ENCODE measurements at places on chromosomes 11 and 22.

DNA sequence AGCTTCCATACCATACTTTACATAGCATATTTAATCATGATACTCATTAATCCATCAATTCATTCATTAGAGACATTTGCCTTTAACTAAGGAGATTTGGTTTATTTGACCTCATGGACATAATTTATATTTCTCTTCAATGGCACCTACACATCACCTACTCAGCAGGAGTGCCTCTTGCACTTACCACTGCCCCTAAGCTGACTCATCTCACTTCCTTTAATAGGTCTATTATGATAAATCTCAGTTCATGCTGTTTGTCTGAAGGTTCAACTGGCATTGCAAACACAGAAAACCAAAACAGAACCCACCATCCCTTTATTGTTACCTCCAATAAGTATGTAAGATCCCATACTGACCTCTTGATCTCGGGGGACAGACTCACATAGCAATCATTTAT is 186.7 kb downstream of the LUZP2 start:
- DNase-seq, result no peak

- no peak for DNase-seq
Measured at GRCh38 chr22:43342347-43343261, 568 bp downstream of the SCUBE1 start.

GRCh38 chr11:86161336-86161735 is 83.2 kb upstream of the EED start:
- DNase-seq, result no peak

DNA sequence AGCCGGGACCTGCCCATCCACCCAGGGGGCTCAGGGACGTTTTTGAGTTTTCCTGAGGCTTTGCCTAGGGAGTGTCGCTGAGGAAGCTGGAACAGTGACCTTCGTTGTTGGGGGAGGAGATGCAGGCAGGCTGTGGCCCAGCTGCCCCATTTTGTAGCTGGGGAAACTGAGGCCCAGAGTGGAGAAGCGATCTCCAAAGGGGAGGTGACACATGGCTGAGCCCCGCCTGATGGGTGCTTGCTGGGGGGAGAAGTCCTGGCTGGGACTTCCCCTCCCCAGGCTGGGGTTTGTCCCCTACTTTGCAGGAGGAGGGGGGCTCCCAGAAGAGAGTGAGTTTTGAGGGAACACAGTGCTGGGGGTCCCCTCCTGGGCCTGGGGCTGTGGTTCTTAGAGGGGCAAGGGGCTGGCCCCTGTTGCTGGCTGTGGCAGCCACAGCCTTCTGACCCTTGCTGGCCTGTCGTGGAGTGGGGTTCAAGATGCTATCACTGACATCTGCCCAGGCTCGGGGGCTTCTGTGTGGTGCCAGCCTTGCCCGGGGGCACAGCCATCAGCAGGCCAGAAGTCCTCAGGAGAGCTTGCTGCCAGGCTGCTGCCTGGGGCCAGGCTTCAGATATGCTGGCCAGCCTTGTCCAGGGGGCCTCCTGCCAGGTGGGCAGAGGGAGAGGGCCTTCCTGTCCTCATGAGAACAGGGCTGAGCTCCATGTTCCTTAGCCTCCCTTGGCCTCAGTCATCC is 21.4 kb downstream of the KCNQ1 start:
- no peak for DNase-seq

GRCh38 chr22:45602824-45603595 is 68.6 kb upstream of the ATXN10 start:
- no peak for DNase-seq

- DNase-seq, result no peak
Measured at GRCh38 chr11:130426837-130427341, 1.5 kb downstream of the ADAMTS8 start.

- DNase-seq, result no peak
Measured at GRCh38 chr22:37526376-37526775, 7.2 kb upstream of the CARD10 start.

GRCh38 chr22:29580200-29580810 is 608 bp downstream of the NIPSNAP1 start:
- no peak for DNase-seq

DNA sequence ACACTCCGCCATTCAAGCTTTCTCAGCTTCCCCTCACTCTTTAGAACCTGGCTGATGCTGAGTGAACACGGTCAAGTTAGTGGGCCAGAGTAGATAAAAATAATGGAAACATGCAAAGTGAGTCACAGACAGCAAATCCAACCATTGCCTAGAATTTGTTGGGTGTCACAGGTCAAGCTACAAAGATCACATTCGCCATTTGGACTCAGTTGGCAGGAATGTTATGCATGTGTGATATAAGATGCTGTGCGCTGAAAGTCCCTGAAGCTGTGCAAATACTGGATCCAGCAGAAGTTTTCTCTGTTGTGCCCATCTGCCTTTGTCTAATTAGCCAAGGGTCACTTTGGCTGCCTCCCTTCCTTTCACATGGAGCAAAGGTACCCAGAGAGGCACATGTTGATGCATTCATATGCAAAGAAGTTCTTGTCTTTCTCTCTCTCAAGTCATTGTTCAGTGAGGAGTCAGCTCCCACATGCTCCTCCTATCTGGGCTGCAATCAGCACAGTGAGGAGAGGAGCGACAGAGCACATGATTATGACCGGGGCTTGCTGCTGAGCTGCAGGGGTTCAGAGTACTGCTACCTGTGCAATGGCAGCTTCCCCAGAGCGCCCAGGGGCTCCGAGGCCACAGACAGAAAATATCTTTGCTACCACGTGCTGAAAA is 39.7 kb downstream of the FLI1 start:
- no peak for DNase-seq

DNA sequence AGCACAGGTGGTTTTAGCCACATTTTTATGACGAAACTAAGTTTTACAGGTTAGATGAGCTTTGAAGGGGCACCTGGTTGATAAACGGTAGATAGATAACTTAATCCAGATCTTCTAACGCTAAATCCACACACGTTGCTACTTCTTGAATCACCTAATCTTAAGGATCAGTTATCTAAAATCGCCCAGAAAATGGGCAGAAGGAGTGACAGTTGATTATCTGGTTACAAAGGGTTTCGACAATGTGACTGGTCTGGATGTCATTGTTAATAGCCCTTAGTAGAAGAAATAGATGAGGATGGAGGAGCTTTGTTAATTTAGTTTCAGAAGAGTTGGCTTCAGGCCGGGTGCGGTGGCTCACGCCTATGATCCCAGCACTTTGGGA is 43.7 kb downstream of the SCGB1A1 start:
- no peak for DNase-seq

GRCh38 chr11:133347988-133348387 is 184.3 kb downstream of the OPCML start:
- DNase-seq, result no peak

DNA sequence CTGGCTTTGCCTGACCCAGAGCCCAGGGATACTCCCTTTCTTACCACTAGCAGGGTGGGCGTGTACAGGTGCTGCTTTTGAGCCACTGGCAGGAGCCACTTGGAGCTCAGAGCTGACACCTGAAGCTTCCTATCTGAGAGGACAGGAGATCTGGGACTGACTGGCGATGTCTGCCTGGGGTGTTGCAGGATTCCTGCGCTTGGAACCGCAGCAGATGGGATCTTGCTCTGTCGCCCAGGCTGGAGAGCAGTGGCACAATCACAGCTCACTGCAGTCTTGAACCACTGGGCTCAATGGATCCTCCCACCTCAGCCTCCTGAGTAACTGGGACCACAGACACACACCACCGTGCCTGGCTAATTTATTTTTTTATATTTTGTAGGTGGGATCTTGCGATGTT is 17.7 kb downstream of the GP1BB start:
- no peak for DNase-seq

GRCh38 chr22:37454857-37455686 is 27.8 kb upstream of the ELFN2 start:
- no peak for DNase-seq

DNA sequence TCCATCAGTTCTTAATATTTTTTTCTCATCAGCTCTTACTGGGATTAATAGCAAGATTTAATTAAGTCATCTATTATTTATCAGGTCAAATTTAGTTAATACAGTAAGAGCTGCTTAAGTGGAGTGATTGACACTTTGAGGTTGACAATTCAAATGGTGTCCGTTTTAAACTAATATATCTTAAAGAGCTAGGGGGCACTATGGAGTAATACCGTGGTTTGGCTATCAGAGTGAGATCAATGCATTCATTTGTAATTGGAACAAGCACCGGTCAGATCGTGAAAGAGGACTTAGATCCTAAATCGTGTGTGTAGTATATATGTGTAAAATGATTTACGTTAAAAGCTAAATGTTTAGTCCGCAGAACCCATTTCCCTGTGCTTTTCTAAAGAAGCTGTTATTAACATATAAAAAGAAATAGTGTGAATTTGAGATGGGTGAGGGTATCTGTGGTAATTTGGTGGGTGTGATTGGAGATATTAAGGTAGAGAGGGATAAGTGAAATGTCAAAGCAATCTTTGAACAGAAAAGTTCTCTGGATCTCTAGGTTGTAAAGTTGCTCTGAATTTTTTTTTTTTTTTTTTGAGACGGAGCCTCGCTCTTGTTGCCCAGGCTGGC is 2.3 kb downstream of the SIK2 start:
- no peak for DNase-seq

DNA sequence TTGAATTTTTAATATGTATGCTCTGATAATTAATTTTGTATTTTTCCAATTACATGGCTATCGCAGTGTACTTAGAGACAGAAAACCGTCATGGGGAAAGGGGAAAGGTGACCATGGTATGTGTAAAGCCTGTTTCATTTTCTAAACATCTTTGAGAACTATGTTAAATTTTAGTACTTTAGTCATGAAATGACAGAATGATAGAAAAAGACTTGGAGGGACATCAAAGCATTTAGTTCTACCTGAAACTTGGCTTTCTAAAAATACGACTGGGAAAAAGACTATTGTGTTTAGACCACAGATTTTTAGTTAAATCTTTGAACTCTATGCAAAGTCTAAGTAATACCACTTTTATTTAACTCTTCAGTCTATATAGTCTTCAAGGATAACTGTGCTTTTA is 54.1 kb downstream of the MAML2 start:
- no peak for DNase-seq

GRCh38 chr11:282171-282570 is 4.0 kb downstream of the NLRP6 start:
- DNase-seq, result no peak

DNA sequence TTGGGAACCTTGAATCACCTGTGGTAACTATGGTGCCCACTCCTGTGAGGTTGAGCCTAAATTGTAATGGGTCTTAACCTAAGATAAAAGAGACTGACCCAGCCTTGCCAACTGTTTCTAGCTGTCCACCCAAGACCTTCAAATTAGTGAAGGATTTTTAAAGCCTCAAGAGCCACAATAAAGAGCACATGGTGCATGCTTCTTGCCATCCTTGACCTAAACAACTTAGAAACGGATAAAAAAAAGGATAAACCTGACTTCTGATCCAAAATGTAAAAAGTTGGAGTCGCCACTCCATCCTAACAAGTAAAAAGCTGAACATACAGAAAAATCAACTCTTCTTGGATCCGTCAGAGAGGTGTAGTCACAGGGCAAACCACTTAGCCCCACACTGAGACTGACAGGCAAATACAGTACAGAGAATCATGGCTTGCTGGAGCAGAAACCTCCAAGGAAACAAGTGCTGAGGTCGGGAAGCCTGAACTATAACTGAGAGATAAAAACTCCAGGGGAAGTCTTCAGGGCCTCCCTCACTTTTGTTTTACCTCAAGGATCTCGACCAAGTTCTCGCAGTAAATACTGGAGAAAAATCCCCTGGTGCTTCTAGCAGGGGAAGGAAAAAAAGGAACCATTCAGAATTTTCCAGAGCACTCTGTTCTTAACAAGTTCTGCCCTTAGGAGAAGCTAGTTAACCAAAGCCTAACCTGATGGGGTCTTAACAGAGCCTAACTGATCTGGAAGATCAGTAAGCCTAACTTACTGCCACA is 16.3 kb downstream of the ENTHD1 start:
- no peak for DNase-seq

DNA sequence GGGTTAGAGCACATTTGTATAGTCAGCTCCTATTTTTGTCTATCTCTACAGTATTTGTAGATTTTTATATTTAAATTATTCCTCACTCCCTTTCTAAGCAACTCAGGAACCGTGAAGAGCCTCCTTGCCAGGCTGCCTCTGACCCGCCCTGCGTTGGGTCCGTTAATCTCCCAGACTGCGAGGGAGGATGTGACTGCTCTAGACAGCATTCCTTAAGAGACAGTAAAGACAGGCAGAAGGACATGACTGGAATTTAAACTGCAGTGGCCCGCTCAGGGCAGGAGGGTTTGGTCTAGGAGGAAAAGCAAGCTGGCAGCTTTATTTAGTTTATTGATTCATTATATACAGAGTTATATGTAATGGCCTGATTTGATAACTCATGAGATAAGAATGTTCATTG is 413.7 kb downstream of the TMEM135 start:
- DNase-seq, result no peak

- no peak for DNase-seq
Measured at GRCh38 chr22:36180928-36181327, 20.4 kb upstream of the APOL3 start.

DNA sequence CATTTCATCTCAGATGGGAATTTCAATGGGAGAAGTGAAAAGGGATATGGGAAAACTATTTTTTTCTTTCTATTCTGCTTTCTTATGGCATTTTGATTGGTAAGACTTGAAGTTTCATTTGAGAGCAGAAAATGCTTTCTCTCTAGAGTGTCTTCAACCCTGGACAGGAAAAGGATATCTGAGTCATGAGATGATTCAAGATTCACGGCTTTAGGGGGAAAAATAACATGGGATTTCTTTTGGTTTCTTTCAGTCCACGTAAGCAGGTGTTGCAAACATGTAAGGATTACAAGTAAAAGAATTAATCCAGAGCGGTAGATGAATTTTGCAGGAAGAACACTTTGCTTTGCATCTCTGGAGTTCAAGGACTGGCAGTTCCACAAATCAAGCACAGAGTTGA is 1001.0 kb upstream of the TENM4 start:
- DNase-seq, result no peak

DNA sequence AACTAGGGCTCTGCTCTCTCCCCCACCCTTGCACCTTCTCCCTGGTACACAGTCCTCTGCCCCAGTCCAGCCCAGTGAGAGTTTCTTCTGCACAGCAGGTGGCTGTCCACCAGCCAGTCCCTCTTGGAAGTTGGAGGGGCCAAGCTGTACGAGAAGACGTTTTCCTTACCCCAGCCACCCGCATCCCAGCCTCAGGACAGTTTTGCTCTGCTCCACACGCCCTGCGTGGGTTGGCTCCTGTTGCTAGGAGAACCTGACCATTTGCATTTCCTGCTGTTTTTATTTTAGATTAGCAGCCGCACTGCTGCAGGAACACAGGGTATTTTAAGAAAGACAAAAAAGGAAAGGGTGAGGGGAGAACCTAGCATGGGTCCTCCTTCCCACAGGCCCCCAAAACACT is 17.6 kb upstream of the NRGN start:
- no peak for DNase-seq

GRCh38 chr11:88050247-88050646 is 125.0 kb downstream of the RAB38 start:
- no peak for DNase-seq

All from activated CD4-positive, alpha-beta T cell treated with anti-CD3 and anti-CD28 coated beads, Interleukin-2, amount 50 U/mL, for 4 hours (primary cell).